ENCODE measurements at places on chromosomes 6 and 20. TPM values are rescaled to one million over a fixed set of nuclear protein-coding genes. Genes with fewer than 3 reads are reported as not detected.

DNA sequence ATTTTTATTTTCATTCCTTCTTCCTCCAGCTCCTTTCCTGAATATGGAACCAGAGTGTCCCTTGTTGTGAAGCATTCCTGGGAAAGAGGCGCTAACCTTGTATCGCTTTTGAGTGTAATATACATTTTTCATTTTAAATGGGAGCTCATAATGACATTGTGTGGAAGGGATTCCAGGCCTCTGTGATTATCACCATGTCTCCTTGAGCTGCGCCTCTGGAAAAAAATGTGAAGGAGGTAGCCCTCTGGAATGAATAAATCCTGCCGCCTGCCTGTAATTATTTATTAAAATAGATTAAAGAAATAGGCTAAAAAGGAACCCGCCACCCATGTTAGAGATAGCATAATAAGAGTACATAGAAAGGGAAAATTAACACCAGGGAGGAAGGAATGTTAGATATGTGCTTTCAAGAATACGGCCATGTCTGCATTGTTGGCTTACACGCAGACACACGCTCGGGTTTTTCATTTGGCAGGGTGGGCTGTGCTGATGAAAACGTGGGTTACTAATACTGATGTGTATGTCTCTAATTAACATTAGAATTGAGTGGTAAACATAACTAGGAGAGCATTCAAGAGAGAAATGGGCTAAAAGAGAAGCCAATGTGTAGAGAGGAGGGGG is 138.5 kb downstream of the LINC00237 start:
- no peak overlapping the region for H3K4me3 ChIP-seq
- no peaks in the 10 kb centered on the region for H3K27me3 ChIP-seq
- no peak for DNase-seq
- H3K36me3 ChIP-seq, result no peaks in the 10 kb centered on the region
- no peaks in the 10 kb centered on the region for H3K4me1 ChIP-seq

DNA sequence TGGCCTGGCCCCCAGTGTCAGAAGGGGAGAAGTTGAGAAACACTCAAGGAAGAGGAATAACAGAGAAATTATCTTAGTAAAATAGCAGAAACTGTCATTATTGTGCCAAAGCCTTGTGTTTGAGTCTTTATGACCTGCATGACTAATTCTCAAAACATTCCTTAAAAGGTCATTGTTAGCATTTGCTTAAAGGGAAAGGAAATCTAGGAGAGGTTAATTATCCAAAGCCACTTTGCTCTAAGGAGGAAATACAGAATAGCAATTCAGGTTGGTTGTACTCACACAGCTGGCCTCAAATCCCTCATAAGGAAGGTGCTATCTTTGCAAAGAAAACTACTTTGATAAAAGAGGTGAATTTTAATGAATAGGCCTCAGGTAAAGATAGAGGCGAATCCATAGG is 516.7 kb downstream of the CBLN4 start:
- no peak for DNase-seq
- H3K36me3 ChIP-seq, result no peaks in the 10 kb centered on the region
- no peaks in the 10 kb centered on the region for H3K27me3 ChIP-seq
- no peak overlapping the region for H3K27ac ChIP-seq
- no peak overlapping the region for H3K4me3 ChIP-seq

- no peaks in the 10 kb centered on the region for H3K27me3 ChIP-seq
- H3K36me3 ChIP-seq, result no peaks in the 10 kb centered on the region
- H3K4me1 ChIP-seq, result peaks cover 28% of the 10 kb centered on the region
- DNase-seq, result no peak
Measured at GRCh38 chr6:43737272-43738081, 32.5 kb upstream of the VEGFA start.

DNA sequence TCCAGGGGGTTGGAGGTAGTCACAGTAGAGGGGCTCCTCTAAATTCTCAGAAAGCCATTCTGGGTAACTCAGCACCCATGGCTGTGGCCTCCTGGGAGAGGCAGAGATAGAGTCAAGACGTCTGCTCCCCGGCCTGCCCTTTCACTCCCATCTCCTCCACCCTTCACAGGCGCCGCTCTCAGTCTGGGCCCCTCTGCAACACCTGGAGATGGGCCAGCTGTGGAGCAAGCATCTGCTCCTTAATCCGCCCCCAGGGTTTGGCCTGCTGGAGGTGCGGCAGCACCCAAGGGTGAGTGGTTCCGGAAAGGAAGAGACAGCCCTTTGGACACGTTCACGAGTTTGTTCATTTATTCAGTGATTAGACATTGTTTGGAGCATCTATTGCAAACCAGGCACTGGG is 271.3 kb downstream of the BMP7 start:
- H3K27ac ChIP-seq, result no peak overlapping the region
- H3K4me3 ChIP-seq, result no peak overlapping the region
- no peaks in the 10 kb centered on the region for H3K4me1 ChIP-seq

GRCh38 chr6:624979-625378 is 31.9 kb downstream of the HUS1B start:
- no peaks in the 10 kb centered on the region for H3K27me3 ChIP-seq
- no peak overlapping the region for H3K4me3 ChIP-seq
- peaks cover 54% of the 10 kb centered on the region for H3K36me3 ChIP-seq
- no peak overlapping the region for H3K27ac ChIP-seq
- DNase-seq, result no peak

DNA sequence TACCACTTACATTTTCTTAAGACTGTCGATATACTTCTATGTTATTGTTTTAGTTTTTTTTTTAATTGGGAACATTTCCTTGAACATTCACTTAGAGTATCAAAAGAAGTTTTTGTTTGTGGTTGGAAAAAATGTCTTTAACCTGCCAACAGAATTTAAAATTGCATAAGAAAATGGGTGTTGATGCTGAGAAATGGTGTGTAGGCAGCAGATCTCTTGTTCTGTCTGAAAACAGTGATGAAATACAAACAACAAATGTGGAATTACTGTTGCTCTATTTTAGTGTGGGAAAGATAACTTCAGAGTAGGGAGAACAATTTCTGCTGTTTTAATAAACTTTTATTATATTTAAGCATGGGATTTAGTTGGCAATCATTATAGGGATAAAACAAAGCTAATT is 293.5 kb downstream of the CDKAL1 start:
- DNase-seq, result no peak
- H3K4me1 ChIP-seq, result no peaks in the 10 kb centered on the region
- H3K27me3 ChIP-seq, result no peaks in the 10 kb centered on the region
- no peaks in the 10 kb centered on the region for H3K36me3 ChIP-seq
- H3K27ac ChIP-seq, result no peak overlapping the region
- no peak overlapping the region for H3K4me3 ChIP-seq

- no peaks in the 10 kb centered on the region for H3K36me3 ChIP-seq
- H3K27ac ChIP-seq, result no peak overlapping the region
- H3K27me3 ChIP-seq, result no peaks in the 10 kb centered on the region
- no peak overlapping the region for H3K4me3 ChIP-seq
- no peak for DNase-seq
Measured at GRCh38 chr20:12358006-12358654, 440.4 kb downstream of the BTBD3 start.

- no peaks in the 10 kb centered on the region for H3K36me3 ChIP-seq
- DNase-seq, result no peak
- H3K27me3 ChIP-seq, result no peaks in the 10 kb centered on the region
Measured at GRCh38 chr6:19219931-19220330, 617.2 kb upstream of the ID4 start.

The EMILIN3 gene
- 0.22 TPM for total RNA-seq

The LY6G6F gene
- total RNA-seq, result not detected

GRCh38 chr20:7180256-7181045 is 413.0 kb downstream of the BMP2 start:
- H3K4me1 ChIP-seq, result no peaks in the 10 kb centered on the region
- no peaks in the 10 kb centered on the region for H3K27me3 ChIP-seq
- no peak overlapping the region for H3K27ac ChIP-seq
- no peaks in the 10 kb centered on the region for H3K36me3 ChIP-seq

The C20orf141 gene
- not detected for total RNA-seq

The TGM2 gene
- 0.06 TPM for total RNA-seq

DNA sequence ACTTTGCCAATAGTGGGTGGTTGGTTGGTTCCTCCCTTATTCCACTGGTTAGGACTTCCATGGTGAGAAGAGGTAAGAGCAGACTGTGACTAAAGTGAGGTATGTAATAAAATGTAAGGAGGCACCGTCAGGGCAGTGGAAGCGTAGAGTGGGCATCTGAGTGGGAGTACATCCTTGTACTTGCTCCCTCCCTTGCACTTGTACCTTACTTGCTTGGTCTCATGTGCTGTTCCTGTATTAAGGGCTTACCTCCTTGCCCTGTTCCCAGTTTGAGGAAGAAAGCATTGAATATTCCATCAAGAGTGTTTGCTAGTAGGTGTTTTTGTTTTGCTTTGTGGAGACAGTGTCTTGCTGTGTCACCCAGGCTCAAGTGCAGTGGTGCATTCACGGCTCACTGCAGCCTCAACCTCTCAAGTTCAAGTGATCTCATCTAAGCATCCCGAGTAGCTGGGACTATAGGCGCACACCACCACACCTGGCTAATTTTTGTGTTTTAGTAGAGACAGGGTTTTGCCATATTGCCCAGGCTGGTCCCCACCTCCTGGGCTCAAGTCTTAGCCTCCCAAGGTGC is 25.5 kb downstream of the AMD1 start:
- H3K4me3 ChIP-seq, result no peak overlapping the region
- H3K36me3 ChIP-seq, result peaks cover 22% of the 10 kb centered on the region
- no peak overlapping the region for H3K27ac ChIP-seq
- DNase-seq, result no peak
- H3K4me1 ChIP-seq, result no peaks in the 10 kb centered on the region
- H3K27me3 ChIP-seq, result no peaks in the 10 kb centered on the region

DNA sequence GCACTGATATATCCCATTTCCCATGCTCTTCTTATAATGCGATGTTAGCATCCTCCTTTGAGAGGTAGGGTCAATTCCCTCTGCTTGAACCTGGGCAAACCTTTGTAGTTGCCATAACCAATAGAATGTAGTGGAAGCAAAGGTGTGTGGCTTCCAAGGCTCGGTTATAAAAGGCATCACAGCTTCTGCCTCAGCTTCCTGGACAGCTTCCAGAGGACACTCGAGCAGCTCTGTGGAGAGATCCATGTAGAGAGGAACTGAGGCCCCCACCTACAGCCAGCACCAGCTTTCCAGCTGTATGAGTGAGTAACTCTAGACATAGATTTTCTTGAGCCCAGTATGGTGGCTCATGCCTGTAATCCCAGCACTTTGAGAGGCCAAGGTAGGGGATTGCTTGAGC is 36.7 kb downstream of the FGD2 start:
- no peak for DNase-seq
- H3K4me3 ChIP-seq, result no peak overlapping the region
- H3K36me3 ChIP-seq, result no peaks in the 10 kb centered on the region
- no peaks in the 10 kb centered on the region for H3K27me3 ChIP-seq
- peaks cover 22% of the 10 kb centered on the region for H3K4me1 ChIP-seq

The C20orf144 gene
- 0.17 TPM for total RNA-seq

The CST4 gene
- not detected for total RNA-seq

- H3K4me1 ChIP-seq, result peaks cover 4% of the 10 kb centered on the region
- H3K27ac ChIP-seq, result no peak overlapping the region
- no peaks in the 10 kb centered on the region for H3K36me3 ChIP-seq
- no peaks in the 10 kb centered on the region for H3K27me3 ChIP-seq
- DNase-seq, result no peak
- no peak overlapping the region for H3K4me3 ChIP-seq
Measured at GRCh38 chr6:130852844-130853554, 25.8 kb downstream of the SMLR1 start.

DNA sequence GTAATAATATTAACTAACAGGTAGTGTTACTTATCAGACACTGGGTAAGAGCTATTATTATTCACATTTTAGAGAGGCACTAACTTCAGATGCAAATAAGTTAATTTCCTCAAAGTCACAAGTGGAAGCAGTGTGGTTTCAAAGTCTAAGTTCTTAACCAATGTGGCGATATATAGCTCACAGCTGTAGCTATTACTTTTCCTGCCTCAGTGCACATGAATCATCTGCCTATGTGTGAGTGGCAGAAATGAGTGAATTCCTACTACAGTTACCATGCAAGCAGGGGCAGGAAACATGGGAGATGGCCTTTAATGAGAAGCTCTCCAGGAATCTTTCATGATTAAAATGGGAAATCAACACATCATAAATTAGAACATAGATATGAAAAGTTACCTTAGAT is 126.2 kb upstream of the EYA4 start:
- no peaks in the 10 kb centered on the region for H3K4me1 ChIP-seq
- H3K36me3 ChIP-seq, result no peaks in the 10 kb centered on the region
- no peaks in the 10 kb centered on the region for H3K27me3 ChIP-seq
- H3K27ac ChIP-seq, result no peak overlapping the region
- no peak for DNase-seq

The SPO11 gene
- total RNA-seq, result not detected

DNA sequence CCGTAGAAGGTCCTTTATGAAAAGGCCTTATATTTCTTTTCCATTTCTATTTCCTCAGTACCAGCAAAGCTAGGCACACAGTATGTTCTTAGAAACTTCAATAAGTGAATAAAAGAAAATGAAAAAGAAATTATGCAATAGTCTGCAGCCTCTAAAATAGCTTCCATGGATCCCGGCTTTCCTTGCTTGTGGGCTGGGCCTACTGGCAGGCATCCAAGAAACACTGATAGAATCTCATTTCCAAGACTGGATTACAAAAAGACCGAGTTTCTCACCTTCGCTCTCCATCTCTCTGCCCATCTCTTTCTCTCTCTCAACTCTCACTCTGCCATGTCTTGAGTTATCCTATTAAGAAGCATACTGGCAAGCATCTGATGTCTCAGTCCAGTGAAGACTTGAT is 187.5 kb upstream of the FKBP1C start:
- no peak for DNase-seq
- H3K27ac ChIP-seq, result no peak overlapping the region
- no peak overlapping the region for H3K4me3 ChIP-seq
- H3K4me1 ChIP-seq, result no peaks in the 10 kb centered on the region
- H3K27me3 ChIP-seq, result no peaks in the 10 kb centered on the region

The OR2J2 gene
- not detected for total RNA-seq

The TJAP1 gene
- 23.6 TPM for total RNA-seq

DNA sequence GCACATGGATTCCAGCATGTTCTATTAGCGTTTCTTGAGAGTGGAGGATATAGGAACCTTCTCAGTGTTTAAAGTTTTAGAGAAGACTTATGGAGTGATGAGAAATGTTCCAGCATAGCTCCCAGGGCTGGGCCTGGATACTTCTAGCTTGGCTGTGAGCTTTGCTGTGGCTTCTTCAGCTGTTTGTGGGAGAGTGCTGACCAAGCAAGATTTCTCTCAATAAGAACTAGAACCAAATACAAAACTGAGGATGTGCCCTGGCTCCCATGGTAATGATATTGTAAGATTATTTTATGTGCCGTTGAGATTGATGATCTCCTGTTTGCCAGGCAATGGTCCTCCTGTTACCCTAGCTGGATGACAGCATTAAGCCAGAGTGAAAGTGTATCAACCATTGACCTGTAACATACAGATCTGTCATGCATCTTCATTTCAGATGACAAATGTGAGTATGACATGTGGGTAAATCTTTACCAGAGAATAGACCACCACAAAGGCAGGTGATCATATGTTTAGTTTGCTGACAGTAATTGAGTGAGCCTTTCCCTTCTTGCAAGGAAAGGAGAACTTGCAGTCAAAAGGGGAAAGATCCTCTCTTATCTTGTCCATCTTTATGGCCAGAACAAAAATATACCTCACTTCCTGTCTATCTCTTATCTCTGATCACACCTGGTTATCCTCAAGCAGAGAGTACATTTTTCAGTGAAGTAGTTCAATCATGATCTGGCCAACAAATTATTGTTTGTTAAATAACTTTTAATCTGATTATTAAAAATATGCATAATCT is 180.1 kb downstream of the SLC24A3 start:
- H3K27me3 ChIP-seq, result peaks cover 5% of the 10 kb centered on the region
- H3K27ac ChIP-seq, result no peak overlapping the region

- no peaks in the 10 kb centered on the region for H3K27me3 ChIP-seq
- H3K27ac ChIP-seq, result no peak overlapping the region
- DNase-seq, result no peak
- no peaks in the 10 kb centered on the region for H3K36me3 ChIP-seq
- no peaks in the 10 kb centered on the region for H3K4me1 ChIP-seq
Measured at GRCh38 chr6:113907102-113907815, 50.1 kb downstream of the MARCKS start.

The TGM3 gene
- total RNA-seq, result not detected
